ENCODE measurements at places on chromosomes 2 and 18.

DNA sequence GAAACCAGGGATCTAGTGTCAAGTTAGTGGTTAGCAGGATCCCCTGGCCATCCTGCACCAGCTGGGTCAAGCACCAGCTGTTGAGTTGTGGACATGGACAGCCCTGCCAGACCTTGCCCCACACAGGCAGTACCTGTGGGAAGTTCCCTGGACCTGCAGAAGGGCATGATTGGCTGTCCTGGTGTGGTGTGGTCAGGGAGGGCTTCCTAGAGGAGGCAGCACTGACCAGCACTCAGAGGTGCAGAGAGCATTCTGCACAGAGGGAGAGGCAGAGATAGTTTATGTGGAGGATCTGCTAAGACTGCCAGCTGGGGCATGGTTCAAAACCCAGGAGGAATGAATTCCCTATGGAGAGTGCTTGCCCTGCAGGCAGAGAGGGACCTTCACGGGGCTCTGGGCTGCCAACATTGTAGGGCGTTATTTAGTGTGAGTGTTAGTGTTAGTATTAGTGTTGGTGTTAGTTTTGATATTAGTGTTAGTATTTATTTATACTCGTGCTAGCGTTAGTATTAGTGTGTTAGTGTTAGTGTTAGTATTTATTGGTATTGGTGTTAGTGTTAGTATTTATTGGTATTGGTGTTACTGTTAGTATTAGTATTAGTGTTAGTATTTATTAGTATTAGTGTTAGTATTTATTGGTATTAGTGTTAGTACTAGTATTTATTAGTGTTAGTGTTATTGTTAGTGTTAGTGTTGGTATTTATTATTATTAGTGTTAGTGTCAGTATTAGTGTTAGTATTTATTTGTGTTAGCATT lies 31.9 kb downstream of the TWIST2 start:
- no peak for DNase-seq

GRCh38 chr2:127834951-127835350 lies 23.0 kb downstream of the POLR2D start:
- no peak for DNase-seq

DNA sequence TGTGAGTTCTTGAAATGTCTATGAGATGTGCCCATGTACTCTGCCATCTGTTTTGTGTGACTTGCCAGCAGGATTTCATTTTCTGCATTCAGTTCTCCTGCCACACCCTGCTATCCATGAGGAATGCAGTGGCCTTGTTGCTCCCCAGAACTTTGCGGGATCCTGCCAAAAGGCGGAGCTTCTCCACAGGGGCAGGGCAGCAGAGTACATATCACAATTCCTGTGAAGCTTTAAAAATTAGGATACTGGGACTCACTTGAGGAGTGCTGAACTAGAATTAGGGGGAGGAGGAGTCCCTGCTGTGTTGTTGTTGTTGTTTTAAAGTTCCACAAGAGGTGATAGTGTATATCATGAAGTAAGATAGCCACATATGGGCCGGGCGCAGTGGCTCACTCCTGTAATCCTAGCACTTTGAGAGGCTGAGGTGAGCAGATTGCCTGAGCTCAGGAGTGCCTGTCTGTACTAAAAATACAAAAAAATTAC lies 76.4 kb downstream of the TANC1 start:
- DNase-seq, result no peak

GRCh38 chr18:21914739-21915319 lies 174.2 kb downstream of the MIB1 start:
- DNase-seq, result no peak

GRCh38 chr2:57434441-57434840 lies 612.2 kb upstream of the VRK2 start:
- no peak for DNase-seq

DNA sequence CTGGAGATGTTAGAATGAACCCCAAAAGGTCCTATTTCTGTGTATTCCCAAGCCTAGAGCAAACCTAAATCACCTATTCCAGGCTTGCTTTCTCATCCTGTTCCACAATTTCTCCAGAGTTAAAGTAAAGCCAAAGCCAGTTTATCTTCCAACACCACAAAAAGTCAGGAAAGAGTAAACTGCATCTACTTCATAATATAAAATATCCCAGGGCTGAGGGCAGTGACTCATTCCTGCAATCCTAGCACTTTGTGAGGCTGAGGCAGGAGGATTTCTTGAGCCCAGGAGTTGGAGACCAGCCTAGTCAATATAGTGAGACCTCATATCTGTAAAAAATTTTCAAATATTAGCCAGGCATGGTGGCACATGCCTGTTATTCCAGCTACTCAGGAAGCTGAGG lies 241.4 kb downstream of the CDH20 start:
- DNase-seq, result no peak
